ENCODE measurements at places on chromosomes 16 and 17. TPM values are rescaled to one million over a fixed set of nuclear protein-coding genes. Genes with fewer than 3 reads are reported as not detected.

Gene DLX3
- not detected for total RNA-seq

Gene BTBD17
- not detected for total RNA-seq

Gene ARL6IP1
- 372 TPM for total RNA-seq

Gene TERB1
- 0.68 TPM for total RNA-seq

Gene ZNF19
- 2.9 TPM for total RNA-seq

Gene KRTAP9-8
- total RNA-seq, result not detected

Gene AMDHD2
- 19.4 TPM for total RNA-seq

Gene EFCAB13
- 13.0 TPM for total RNA-seq

Gene JPH3
- not detected for total RNA-seq

Gene TAC4
- total RNA-seq, result not detected

Gene HIGD1B
- not detected for total RNA-seq

Gene SMPD3
- total RNA-seq, result 0.22 TPM

Gene CRHR1
- not detected for total RNA-seq

Gene TPPP3
- 2.3 TPM for total RNA-seq

Gene KRT10
- total RNA-seq, result 7.3 TPM

Gene CCDC154
- total RNA-seq, result 0.22 TPM

Gene ELAC2
- 63.9 TPM for total RNA-seq

Gene CCL8
- total RNA-seq, result 0.98 TPM

Gene WNT3
- total RNA-seq, result 0.22 TPM

Gene CRYM
- 1.9 TPM for total RNA-seq

Gene CCL13
- total RNA-seq, result 1.8 TPM

Gene KRT17
- not detected for total RNA-seq

Gene PRRT2
- 2.9 TPM for total RNA-seq

Gene DYNLRB2
- total RNA-seq, result not detected

Gene PABPN1L
- not detected for total RNA-seq

Gene LYRM1
- total RNA-seq, result 37.1 TPM

Gene ZP2
- not detected for total RNA-seq

Gene MLKL
- 28.0 TPM for total RNA-seq

Gene SGCA
- total RNA-seq, result 4.4 TPM

Gene MBTPS1
- 85.1 TPM for total RNA-seq

Gene OR1E2
- total RNA-seq, result not detected

Gene RHBDL1
- 0.66 TPM for total RNA-seq

Gene TNFSF13
- 52.2 TPM for total RNA-seq

Gene SLC5A2
- not detected for total RNA-seq

Gene ADAMTS18
- total RNA-seq, result 1.1 TPM

Gene FAM171A2
- 6.2 TPM for total RNA-seq

Gene DRC7
- not detected for total RNA-seq

Gene C17orf100
- total RNA-seq, result not detected

Gene CTNS
- total RNA-seq, result 28.2 TPM

Gene FBXW10B
- total RNA-seq, result 0.88 TPM

All from subcutaneous adipose tissue (tissue), 4 donors.